NCI-H2171 treated with DMSO at 0.1 percent for 48 hours (cell line): ENCODE measurements at places on chromosomes 1 and 21.
A peak's percentile ranks its signal among the peaks of the same experiment; 100 is the strongest.

- DNase-seq, result peak; percentile 10
These were observed 180.7 kb downstream of the ZNF326 start for GRCh38 chr1:90175490-90176167.

GRCh38 chr1:210757677-210758076 lies 376.3 kb downstream of the KCNH1 start:
- no peak for DNase-seq

- no peak for DNase-seq
These were observed 90.1 kb downstream of the TENT5C start for GRCh38 chr1:117695796-117696490.

DNA sequence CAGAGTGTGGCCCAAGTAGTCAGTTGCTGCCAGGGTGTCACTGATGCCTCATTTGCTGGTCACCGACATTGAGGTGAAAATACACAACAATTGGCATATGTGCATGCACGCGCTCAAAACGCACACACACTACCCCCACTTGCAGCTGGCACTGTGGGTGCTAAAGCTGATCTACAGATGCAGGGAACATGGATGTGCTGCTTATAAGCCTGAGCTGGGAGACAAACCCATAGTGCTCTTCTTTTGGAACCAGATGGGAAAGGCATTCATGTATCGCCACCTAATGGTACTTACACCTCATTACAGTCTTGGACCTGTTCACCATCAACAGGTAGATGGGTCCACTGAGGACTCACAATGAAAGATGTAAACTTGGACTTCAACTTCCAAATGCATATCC lies 70.3 kb upstream of the CAMK1G start:
- DNase-seq, result peak; percentile 54

- no peak for DNase-seq
These were observed 32.1 kb upstream of the TEKT2 start for GRCh38 chr1:36051821-36052220.

GRCh38 chr1:109650609-109651008 lies 5.3 kb upstream of the GSTM4 start:
- no peak for DNase-seq

DNA sequence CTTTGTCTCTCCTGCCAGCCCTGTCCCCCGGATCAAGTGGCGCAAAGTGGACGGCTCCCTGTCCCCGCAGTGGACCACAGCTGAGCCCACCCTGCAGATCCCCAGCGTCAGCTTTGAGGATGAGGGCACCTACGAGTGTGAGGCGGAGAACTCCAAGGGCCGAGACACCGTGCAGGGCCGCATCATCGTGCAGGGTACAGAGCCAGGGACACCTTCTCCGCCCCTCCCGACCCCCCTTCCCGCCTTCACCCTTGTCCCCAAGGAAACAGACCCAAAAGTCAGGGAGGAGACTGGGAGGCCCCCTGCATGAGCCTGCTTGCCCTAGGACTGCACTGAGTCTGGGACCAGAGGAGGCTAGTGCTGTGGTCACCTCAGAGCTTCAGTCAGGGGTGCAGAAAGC lies 18.2 kb downstream of the CNTN2 start:
- DNase-seq, result no peak

DNA sequence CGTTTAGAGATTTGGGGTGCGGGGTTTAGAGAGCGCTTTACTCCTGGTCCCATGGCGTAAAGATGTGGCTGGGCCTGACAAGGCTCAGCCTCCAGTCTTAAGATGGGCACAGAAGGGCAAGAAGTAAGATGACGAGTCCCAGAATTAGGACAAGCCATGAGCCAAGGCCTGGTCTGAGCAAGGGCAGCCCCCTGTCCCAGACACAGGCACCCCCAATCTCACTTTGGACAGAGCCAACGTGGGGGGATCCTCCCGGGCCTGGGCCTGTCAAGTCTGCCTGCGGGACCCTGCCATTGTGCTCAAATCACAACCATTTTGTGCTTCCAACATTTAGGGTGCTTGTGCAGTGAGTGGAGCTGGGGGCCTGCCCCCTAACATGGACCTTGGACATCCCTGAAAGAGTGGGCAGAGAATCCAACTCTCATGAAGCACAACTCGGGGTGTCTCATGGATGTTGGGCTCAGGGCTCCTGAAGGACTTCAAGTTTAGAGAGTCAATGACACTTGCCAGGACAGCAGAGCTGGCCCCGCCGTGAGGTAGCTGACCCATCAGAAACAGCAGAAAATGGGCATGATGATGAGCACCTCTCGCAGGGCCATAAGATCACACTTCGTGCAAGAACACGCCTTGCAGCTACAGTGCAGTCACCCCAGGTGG lies 52.6 kb downstream of the KIF21B start:
- DNase-seq, result no peak

DNA sequence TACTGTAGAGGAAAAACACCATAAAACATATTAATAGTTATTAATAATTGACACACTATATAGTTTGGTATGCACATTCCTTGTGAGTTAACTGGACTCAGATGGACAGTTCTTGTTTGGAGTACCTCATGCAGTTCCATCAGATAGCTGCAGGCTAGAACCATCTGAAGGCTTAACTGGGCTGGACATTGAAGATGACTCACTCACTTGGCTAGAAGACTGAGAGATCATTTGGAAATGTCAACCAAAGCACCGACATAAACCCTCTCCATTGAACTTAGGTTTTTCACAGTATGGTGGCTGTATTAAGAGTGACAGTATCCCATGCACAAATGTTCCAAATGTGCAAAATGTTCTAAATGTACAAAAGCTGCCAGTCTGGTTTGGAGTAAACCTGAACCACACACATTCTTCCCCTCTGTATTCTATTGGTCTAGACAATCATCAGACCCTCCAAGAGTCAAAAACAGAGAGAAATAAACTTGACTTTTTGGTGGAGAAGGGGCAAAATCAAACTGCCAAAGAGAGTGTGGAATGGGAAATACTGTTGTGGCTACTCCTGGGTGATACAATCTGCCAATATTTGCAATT lies 708.4 kb downstream of the KCNT2 start:
- DNase-seq, result no peak

GRCh38 chr21:35050348-35051286 lies 1.5 kb upstream of the RUNX1 start:
- no peak for DNase-seq

DNA sequence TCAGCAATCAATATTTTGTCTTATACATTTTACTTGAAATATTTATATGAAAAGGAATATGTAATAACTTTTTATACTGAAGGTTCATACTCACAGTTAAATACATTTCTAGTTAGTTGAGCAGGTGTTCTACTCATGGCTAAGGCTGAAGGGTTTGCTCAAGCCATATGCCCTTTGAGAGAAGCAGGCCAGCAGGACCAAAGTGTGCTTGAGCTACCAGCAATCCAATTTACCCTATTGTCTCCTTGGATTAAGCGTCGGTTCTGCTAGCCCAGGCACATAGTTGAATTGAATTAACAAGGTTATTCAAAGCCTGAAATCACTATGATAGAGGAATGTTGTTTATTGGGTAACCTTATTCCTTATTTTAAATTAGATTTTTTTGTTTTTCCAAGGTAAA lies 151.5 kb upstream of the BACE2 start:
- DNase-seq, result no peak

- DNase-seq, result peak; percentile 94
These were observed 24.9 kb upstream of the KCNC4 start for GRCh38 chr1:110185181-110185580.

GRCh38 chr1:115952547-115952946 lies 23.8 kb upstream of the SLC22A15 start:
- DNase-seq, result no peak

- no peak for DNase-seq
These were observed 1.6 kb upstream of the PTPN7 start for GRCh38 chr1:202162047-202162417.

DNA sequence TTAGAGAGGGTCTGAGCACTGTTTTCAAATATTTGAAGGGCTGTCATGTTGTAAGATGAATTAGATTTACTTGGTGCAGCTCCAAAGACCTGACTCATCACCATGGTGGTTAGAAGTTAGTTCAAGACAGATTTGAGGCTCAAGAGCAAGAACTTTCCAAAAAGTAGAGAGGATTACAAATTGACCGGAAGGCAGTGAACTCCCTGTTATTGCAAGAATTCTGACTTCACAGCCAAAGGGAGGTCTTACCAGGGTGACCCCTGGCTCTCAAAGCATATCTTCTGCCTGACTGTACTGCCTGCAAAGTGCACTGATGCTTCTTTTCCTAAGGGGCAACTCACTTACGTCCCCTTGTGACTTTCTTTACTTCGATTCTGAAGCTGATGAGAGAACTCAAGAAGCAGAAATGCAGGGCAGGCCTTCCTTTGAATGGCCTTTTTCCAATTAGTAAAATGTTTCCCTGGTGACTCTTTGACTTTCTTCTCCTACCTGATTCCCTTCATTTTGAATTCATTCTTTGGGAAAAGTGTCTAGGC lies 86.4 kb downstream of the NAV1 start:
- no peak for DNase-seq

DNA sequence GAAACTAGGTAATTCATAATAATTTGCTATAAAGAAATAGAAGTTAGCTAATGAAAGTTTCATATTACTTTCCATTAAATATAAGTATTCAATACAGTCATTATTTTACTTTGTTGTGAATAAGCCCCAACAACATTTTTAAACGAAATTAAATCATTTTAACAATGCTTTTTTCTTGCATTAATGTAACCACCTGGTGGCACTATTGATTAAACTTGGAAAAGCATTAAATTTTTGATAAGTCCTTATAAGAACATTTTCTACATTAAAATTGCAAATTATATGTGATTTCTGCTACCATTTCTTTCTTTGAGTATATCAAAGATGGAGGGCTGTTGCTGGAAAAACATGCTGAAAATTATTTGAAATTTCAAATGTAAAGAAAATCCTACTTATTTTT lies 918.8 kb upstream of the TMPRSS15 start:
- no peak for DNase-seq

- DNase-seq, result peak; percentile 91
These were observed 120.5 kb upstream of the NGF start for GRCh38 chr1:115458426-115459114.

DNA sequence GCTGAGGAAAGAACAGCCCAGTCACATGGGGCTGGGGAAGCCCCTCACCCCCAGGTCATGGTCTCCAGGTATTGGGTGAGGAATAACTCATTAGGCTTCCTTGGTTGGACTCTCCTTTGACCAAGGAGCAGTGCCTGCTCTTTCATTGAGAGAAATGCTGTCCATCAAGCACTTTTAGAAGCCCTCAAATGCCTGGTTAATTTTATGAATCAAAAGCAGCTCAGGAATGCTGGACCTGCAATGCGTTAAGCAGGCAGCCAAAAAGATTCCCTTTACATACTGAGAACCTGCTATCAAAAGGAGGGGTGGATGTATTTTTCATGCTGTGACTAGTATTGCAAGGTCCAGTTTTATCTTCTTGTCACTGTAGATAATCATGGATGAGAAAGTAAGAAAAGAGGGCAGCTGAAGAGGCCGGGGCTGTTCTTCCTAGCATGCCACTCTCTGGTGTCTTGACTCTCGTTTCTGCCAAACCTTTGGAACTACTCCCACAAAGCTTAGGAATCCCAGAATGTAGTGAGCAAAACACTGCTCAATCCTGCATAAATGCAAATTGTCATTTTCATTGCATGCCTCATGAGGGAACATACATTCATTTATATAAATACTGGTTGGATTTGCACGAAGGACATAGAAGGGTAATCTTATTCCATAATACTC lies 2.1 kb upstream of the CD58 start:
- no peak for DNase-seq

DNA sequence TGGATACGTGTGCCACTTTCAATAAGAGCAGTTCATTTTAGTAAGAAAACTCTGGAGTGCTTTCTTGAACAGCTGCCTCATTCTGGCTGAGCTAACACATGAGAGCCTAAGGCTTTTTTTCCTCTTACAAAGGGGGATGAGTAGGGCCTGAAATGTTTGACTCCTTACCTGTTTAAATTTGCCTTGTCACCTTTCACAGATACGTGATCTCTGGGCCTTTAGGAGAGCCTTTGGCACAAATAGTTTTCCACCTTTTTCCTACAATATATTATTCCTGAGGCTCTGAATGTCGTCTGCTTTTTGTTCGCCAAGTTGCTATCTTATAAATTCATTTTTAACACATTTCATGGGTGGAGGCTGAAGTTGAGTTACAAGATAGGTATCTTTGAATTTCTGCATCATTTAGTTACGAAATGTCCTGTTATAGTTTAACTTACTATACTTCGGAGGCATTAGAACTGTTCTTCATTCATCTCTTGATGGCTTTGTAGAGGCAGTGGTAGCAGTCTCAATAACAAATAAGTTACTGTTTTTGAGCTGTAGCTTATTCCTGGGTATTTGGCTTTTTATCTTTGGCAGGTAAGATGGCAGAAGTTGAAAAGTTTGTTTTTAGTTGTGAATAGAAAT lies 17.2 kb downstream of the UBAP2L start:
- no peak for DNase-seq

- no peak for DNase-seq
These were observed 57.5 kb upstream of the PLPPR5 start for GRCh38 chr1:99062192-99062591.

DNA sequence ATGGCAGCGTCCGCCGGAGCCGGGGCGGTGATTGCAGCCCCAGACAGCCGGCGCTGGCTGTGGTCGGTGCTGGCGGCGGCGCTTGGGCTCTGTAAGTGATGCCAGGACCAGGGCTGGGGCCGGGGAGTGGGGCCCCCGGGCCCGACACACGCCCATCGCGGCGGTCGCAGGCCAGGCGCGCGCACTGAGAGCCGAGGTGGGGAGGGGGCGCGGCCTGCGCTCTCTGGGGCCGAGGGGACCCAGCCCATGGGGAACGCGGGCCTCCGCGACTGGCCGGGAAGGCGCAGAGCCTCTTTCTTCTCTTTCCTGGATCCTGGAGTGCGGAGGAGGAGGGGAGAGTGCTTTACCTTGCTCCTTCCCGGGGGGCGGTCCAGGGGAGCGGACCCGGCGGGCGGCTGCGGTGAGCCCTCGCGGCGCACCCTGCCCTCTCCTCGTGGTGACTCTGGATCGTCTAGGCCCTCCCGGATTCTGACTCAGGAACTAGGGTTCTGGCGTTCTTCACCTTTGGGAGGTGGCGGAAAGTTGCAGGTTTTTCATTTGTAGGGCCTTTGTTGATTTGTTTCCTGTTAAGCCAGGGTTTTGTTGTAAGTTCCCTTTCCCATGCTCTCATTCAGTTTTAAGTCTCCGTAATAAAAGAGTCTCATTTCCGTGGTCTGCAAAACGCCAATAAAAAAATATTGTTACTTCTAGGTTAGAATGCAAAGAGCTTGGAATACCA lies 529 bp downstream of the MPZL1 start:
- peak; percentile 36 for DNase-seq

DNA sequence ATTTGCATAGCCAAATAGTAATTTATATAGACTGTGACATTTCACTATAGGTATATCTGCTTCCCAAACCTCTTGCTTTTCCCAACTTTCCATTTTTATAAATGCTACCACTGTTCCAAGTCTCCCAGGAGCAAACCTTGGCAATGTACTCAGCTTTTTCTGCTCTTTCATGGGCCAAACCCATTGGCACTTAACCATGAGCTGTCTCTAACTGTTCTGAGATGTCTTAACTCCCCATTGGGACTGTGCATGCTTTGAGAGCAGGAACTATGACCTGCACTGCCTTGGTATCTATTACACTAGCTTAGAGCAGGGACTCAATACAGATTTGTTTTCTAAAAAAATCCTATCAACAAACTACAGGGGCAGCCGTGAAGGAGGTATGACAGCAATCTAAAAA lies 22.5 kb upstream of the KHDRBS1 start:
- no peak for DNase-seq

- DNase-seq, result no peak
These were observed 117.8 kb downstream of the HHAT start for GRCh38 chr1:210446479-210446878.

GRCh38 chr1:92291372-92291999 lies 7.3 kb downstream of the GLMN start:
- peak; percentile 58 for DNase-seq
